EH (cell line): ENCODE measurements at places on chromosomes 3 and 15.
A peak's percentile ranks its signal among the peaks of the same experiment; 100 is the strongest.

DNA sequence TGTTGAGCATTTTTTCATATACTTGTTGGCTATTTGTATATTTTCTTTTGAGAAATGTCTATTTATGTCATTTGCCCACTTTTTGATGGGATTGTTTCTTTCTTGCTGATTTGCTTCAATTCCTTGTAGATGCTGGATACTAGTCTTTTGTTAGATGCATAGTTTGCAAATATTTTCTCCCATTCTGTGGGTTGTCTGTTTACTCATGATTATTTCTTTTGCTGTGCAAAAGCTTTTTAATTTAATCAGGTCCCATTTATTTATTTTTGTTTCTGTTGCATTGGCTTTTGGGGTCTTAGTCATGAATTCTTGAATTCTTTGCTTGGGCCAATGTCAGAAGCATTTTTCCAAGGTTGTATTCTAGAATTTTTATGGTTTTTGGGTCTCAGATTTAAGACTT, 251.7 kb downstream of the WNT5A start:
- peak; percentile 89 for DNase-seq

DNA sequence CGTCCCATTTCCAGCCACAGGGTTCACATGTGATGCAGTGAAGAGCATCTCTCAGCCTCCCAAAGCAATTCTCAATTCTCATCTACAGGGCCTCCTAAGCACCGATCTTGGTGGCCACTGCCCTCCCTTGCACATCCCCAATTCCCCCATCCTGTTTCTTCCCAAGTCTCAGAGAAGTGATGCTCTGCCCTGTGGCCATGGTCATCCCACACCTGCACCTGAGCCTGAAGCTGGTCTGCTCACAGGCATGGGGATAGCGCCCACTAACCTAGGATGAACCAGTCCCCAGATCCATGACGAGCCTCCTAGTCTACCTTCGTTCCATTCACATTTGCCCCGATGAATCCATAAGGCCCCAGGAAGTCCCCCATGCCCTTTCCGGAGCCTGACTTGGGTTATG, 201.5 kb downstream of the UACA start:
- DNase-seq: no peak

DNA sequence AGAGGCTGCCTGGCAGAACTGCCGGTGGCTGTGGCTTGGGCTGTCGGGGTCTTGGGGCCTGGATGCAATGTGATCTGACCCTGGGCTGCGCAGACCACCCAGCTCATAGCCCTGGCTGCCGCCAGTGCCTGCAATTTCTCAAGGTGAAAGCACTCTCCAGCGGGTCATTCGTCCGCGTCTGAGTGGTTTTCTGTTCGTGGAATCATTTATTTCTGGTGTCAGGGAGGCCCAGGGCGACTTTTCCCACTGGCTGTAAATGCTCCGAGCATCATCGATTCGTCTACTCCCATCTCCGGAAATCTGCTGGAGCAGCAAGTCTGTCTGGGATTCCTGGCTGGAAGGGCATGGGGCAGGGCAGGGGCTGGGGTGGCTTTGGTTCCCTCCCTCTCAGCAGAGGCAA, 40.6 kb upstream of the ADPGK start:
- no peak for DNase-seq

DNA sequence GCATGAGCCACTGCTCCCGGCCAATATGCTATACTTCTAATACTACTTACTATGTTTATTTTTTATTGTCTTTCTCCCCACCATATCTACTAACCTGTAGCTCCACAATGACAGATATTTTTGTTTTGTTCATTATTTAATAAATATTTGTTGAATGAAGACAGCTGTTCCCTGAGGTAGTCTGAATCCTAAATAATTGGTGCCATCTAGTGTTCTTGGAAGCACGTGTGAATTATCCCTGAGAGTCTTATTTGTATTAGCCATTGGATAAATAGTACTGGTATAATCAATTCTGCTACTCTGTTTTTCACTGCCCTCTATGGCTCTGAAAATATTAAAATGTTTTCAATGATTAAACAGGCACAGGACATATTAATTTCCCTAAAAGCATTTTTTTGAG, 5.6 kb upstream of the APPL1 start:
- DNase-seq: peak; percentile 45

DNA sequence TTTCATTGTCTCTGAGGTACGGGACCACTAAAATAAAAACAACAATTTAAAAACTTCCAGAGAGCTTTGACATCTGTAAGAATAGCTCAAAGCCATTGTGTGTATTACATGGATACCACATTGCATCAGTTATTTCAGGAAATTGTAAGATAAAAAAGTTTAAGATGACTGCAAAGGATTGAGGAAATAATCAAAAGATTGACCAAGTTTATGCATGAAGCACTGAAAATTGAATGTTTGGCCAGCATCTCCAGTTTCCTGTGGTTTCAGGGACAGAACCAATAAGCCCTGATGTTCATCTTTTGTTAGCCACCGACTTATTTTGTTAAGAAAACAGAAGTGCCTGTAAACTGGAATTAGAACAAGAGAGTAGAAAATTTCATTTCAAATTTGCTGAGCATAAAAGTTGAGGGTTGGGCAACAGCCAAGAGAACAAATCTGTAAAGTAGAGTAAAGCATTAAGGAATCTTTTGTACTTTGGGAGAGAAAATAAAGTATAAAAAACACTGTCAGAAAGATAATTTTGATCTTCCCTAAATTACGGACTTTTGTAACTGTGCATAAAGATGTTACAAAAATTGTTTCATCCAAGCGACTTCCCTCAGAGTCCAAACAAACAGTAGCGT, 211.5 kb upstream of the P2RY1 start:
- DNase-seq: no peak

DNA sequence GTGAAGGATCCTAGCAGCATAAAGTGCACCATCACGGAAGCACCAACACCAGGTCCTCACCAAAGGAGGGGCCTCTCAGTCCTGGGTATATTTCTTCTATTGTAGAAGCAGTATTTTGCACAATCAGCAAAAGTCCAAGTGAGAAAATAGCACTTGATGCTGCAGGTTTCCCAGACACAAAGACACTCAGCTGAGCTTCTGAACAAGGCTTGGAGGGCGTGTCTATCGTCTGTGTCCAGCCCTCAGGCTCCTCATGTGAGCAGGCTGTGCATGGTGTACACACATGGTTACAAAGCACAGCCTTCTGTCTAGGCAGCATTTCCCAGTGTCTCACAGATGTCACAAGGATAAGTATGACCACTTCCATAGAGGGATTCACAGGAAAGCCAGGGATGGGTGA, 98.3 kb upstream of the SPATA12 start:
- no peak for DNase-seq

- peak; percentile 61 for DNase-seq
Measured at GRCh38 chr3:143975554-143976152, 4.0 kb downstream of the DIPK2A start.

DNA sequence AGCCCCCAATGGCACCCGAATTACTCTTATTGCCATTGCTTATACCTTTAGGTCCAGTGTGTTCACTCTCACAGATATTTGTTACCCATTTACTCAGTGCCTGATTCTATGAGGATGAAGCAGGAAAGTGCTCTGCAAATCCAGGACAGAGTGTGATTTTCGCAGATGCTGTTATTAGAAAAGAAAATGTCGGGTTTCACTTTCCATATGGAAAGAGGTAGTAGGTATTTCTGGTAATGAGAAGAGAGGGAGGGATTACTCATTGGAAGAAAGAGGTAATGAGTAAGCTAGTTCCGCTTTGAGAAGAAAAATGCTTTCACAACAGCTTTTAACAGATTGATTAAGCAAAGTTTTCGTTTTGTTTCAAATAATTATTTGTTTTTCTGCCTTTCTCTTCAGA, 336.3 kb upstream of the CFAP20DC start:
- no peak for DNase-seq

GRCh38 chr15:75001310-75001709, 5.9 kb downstream of the SCAMP5 start:
- no peak for DNase-seq

- DNase-seq: no peak
Measured at GRCh38 chr3:37997342-37997741, 6.8 kb downstream of the VILL start.

GRCh38 chr15:40562691-40563090, 2.2 kb downstream of the CCDC32 start:
- DNase-seq: no peak

DNA sequence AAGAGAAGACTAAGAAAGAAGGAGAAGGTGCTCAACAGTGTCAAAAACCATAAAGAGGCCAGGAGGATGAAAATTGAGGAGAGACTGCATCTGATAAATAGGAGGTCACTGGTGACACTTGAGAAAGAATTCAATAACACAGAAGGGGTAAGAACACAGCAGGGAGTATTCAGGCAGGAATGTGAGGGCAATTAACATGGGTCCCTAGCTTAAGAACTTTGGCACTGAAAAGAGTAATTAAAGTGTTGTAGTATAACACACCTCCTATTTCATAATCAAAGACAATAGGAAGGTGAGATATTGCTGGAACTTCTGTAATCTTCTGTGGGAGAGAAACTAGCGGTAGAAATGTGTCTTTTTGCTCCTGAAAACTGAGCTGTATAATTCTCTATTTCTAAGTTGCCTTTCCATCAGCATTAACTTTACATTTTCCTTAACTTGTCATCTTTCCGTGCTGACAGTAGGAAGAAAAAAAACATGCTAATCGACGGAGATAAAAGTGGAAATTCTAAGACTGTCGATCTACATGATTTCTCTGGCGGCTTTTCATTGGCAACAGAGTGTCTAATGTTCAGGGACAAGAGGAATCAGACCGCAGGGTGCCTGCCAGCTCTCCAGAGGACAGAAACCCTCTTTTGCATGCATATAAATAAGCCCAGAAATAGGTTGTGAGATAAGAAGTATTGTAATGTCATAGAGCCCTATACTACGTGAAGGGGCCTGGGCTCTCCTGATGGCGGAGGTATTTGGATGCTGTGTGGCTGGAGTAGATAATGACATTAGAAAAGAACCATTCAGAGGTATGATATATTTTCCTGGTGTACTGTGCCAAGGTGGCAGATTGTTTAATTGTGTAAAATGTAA, 147.9 kb upstream of the GAP43 start:
- DNase-seq: no peak

- DNase-seq: no peak
Measured at GRCh38 chr3:64094713-64095079, 71.4 kb upstream of the PSMD6 start.

DNA sequence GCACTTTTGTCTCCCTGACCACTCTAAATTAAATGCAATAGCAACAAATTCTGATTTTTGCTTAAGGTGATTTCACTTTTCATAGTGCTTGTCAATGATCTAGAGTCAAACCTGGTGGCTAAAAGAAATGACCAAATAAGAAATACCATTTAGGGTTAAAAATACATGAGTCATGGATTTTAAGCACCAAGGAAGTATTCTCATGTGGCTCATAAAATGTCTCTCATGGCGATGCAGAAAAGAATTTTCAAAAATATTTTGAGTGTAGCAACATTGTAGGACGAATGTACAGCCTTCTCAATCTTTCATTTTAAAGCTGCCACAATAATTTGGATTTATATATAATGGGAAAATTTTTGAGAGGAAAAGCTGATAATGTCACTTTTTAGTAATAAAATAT, 193.6 kb downstream of the EPHA3 start:
- peak; percentile 41 for DNase-seq

GRCh38 chr15:39908186-39908585, 11.9 kb downstream of the GPR176 start:
- DNase-seq: peak; percentile 96

DNA sequence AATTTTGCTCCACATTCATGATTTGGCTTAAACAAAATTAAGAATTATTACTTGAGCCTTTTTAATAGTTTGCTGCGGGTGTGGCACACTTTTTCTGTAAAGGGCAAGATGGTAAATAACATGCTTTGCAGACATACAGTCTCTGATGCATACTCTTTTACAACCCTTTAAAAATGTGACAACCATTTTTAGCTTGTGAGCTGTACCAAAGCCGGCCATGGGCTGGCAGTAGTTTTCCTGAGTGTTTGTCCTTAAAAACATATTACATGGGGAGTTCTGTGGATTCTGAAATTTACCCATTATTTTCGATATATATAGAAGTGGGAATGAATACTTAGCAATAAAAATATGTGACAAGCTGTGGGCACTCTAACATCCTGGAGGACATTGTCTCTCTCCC, 163.4 kb downstream of the FNDC3B start:
- DNase-seq: peak; percentile 37

DNA sequence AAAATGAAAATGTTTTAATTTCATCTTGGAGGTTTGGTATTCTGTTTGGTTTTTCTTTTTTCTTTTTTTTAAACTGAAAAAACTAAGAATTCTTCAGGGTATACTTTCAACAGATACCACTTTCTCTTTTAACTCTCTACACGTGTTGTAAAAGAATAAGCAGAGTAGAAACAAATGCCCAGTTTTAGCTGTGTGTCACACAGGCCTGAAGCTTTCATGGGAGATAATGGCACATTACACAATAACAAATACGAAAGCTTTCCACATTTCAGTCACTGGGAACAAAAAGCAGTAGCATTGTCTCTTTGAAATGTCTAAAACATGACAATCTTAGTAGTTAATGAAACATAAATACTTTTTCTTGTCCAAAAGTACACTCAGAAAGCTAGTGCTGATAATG, 818.5 kb downstream of the TBL1XR1 start:
- peak; percentile 11 for DNase-seq

- DNase-seq: peak; percentile 50
Measured at GRCh38 chr3:185176750-185177359, 24.0 kb upstream of the C3orf70 start.

- no peak for DNase-seq
Measured at GRCh38 chr15:21270474-21270873, 169.8 kb downstream of the POTEB3 start.

DNA sequence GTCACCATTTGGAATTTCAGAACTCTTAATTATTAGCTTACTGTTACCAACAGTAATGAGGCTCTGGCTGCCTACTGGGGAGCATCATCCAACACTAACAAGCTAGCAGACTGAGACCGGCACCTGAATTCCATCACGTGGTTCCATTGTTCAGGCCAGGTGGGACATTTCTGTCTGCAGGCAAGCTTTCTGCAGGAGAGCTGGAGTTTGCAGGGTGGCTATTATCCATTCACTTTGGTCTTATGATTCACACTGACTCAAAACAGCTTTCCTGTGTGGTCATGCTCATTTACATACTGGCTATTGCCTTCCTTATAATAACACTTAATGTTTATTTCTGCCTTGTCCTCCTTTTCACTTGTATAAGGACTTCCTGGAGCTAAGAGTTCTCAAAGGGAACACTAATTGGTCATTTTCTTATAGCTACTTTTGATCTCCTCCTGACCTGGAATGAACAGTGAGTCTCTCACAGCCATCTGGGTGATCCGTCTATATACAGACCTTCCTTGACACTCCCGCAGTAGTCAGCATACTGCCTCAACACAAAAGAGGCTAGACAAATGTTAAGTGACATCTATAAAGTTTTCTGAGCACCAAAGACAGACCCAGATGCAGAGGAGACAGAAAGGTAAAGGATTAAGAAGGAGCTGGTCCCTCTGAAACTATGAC, 695.4 kb downstream of the FHIT start:
- peak; percentile 42 for DNase-seq

DNA sequence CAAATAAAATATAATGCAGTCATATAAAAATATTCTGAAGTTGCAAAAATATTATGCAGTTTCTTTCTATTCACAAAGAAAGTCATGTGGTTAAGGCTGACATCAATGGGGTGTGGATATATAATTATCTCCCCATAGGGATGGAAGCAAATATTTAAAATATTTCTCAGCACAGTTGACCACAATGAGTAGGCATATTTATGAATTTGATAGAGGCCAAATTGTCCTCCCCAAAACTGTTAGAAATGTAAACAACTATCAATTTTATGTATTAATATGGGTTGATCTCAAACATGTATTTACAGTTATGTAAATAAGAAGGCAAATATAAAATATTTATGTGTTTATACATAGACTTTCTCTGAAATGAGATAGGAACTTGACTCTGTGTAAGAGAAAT, 246.0 kb upstream of the CBLB start:
- peak; percentile 75 for DNase-seq
